ENCODE measurements at places on chromosomes 5 and 9.
A peak's percentile ranks its signal among the peaks of the same experiment; 100 is the strongest.

DNA sequence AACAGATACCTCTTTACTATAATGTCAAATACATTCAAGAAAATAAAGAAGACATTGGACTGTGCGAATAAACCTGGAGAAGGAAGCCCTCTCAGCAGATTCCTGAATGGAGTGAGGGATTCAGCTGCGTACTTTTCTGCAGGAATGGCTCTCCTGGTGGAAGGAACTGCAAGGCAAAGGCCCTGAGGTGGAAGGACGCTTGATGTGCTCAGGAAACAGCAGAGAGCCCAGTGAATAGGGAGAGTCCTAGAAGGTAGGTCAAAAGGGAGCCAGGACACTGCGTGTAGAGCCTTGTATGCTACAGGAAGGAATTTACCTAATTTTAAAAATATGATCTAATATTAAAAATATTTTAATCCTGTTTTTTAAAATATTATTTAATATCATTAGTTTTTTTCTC lies 68.5 kb upstream of the TTC23L start:
- no peak for DNase-seq

DNA sequence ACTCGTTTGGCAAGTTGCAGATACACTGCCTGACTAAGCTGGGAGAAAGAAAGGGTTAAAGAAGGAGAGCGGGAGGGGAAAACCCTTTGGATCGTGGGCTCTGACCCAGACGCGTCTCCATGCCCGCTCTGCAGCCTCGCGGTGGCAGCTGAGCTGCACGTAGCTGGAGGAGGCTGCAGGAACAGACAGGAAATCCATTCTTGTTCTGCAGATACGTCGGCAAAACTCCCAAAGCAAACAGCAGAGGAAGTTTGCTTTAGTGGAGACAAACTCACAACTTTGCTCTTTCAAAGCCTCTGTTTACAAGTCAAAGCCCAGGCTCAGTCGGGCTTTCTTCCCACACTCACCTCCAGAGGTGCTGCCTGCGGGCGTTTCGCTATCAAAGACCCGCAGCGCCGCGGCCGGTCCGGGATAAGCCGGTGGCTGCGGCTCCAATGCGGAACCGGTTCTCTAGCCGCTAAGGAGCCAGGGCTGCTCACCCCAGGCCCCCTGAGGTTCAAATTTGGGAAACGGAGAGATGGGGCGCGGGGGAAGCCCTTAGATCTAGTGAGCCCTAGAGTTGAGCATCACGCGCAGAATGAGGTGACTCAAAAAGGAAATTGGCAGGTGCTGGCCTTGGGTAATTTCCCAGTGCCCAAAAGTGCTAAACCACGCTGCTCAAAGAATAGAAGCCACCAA lies 60.7 kb downstream of the MAT2B start:
- DNase-seq, result peak; percentile 17

- no peak for DNase-seq
These were observed 71.9 kb upstream of the SLCO6A1 start for GRCh38 chr5:102570747-102571146.

- DNase-seq, result no peak
These were observed 32.7 kb downstream of the MORN5 start for GRCh38 chr9:122192261-122192875.

GRCh38 chr9:72649127-72649442 lies 127.7 kb downstream of the TMC1 start:
- DNase-seq, result no peak

DNA sequence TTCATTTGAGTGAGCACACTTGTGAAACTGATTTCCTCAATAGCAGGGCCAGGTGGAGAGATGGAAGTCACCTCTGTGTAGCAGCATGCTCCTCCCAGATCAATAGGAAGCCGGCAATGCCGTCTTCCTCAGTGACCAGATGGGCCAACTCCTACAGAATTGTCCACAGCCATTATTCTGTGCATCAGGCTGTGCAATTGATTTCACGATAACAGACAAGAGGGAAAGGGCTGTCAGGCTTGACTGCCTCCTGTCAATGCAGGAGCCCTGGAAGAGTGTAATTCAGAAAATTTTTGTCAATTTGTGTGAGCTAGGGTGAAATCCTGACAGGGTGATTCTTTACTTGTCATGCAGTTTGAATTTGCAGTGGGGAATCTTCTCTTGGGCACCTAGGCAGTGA lies 838.4 kb upstream of the NUDT12 start:
- DNase-seq, result no peak

DNA sequence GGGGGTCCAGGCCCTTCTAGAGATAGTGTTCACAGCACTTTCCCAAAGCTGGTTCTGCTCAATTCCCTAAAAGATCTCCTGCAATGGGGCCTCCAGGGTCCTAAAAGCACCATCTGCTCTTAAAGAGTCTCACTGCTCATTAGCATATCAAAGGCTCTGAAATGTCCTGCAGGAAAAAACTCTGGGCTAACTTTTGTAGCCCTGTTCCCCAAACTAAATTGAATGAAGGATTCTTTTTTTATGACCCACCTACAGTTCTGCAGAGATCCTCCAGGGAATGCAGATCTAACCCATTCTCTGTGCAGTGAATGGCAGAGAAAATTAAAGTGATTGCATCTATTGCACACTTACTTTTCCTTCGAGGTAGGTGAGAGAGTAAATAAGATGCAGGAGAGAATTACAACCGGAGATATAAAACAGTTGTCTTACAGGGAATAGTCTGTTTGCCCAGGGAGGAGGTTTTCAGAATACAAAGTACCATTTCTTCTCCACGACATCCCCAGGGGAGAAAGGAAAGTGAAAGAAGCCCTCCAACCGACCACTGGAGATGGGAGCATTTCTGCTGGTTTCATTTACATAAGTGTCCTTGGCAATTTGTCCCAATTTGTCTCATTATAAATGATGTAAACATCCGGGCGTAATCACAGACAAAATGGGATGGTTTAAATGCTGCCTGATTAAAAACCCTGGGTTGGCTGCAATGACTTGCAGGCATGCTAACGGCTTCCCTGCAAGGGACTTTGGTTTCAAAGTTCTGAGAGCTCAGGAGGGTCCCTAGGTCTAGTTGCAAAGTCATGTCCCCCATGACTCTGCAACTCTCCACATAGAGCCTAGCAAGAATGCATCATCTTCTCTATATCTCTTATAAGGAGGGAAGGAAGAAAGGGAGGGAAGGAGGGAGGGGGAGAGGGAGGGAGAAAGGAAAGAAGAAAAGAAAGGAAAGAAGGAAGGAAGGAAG lies 114.0 kb downstream of the KCNIP1 start:
- no peak for DNase-seq

GRCh38 chr5:77824981-77825380 lies 48.8 kb upstream of the TBCA start:
- no peak for DNase-seq

DNA sequence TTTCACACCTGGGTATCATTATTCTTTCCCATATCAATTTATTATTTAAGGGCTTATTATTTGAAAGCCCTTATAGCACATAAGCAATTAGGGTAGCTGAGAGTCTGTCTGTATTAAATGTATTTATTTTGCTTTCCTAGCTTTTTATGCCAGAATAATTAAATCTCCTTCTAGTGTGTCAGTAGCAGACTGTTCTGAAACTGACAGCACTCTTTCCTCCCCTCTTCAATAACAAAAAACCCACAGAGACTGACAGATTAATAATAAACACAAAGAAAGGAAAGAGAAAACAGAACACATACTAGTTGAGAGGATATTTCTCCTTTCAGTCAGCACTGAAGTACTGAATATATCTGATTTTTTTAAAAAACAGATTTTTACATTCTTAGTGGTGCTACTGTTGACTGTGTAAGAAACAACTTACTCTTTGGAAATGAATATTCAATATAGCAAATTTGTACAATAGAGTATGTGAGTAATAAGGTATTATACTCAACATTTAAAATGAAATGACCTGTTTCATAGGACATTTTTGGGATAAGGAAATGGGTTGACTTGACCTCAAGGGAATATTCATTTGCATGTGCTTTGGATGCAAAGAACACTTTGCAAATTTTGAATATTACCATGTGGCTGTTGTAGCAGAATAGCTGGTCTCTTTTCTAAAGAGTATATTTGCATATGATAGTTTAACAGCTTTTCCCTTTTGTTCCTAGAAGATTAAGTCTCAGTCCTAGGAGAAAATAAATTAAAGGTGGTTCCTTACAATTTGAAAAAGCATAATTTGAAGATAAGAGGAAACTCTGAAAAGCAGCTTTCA lies 208.3 kb downstream of the SPATA31D1 start:
- DNase-seq, result no peak

- DNase-seq, result peak; percentile 35
These were observed 318.2 kb downstream of the SLCO4C1 start for GRCh38 chr5:101977729-101978345.

DNA sequence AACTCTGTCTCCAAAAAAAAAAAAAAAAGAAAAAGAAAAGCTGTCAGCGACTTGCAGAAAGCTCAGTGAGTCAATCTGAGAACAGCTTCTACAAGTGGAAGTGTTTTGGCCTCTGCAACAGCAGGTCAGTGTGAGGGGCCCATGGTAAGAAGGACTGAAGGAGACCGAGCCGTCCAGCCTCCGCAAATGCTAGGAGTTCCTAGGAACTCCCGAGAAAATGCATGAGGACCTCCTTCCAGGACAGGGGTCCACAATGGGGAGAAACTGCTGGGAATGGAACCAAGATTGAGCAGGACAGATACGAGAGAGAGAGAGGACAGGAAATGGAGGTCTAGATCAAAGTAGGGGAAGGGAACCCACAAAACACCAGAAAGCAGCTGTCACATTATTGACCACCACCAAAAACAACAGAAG lies 180.5 kb downstream of the CRB2 start:
- DNase-seq, result no peak

- DNase-seq, result no peak
These were observed 242.9 kb downstream of the FANCC start for GRCh38 chr9:95074632-95075031.

DNA sequence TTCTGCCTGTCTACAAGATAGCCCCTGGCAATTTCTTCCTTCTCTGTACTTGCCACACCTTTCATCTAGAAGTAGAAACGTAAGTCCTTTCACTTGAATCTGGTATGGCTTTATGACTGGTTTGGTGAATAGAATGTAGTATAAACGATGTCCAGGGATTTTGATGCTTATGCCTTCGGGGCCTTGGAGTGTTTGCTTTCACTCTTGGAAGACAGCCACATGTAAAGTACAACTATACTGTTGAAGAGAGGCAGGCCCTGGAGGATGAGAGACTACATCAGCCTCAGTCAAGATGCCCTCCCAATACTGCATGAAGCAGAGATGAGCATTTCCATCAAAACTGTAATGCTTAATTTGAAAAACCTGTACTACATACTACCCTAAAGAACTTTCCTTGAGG lies 553.8 kb upstream of the C9orf72 start:
- DNase-seq, result no peak

- DNase-seq, result no peak
These were observed 319.8 kb downstream of the HCN1 start for GRCh38 chr5:45376417-45376816.

DNA sequence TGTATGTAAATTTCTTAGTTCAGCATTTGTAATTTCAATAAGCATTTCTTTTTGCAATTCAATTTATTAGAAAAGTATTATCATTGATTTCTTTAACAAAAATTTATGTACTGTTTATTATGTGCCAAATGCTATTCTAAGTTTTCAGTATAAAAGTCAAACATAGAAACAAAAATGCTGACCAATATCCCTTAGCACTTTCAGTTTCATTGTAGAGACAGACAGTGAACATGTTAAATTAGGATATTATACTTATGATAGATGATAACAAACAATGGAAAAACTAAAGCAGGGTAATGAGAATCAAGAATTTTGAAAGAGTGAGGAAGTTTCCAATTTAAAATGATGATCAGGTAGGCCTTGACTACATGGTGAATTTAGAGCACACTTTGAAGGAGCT lies 1106.0 kb downstream of the TAF11L14 start:
- DNase-seq, result no peak

- peak; percentile 26 for DNase-seq
These were observed 35.3 kb upstream of the JMY start for GRCh38 chr5:79200573-79201183.

- no peak for DNase-seq
These were observed 72.5 kb downstream of the ACER2 start for GRCh38 chr9:19481121-19481870.

GRCh38 chr5:32241034-32241783 lies 67.1 kb upstream of the GOLPH3 start:
- no peak for DNase-seq

DNA sequence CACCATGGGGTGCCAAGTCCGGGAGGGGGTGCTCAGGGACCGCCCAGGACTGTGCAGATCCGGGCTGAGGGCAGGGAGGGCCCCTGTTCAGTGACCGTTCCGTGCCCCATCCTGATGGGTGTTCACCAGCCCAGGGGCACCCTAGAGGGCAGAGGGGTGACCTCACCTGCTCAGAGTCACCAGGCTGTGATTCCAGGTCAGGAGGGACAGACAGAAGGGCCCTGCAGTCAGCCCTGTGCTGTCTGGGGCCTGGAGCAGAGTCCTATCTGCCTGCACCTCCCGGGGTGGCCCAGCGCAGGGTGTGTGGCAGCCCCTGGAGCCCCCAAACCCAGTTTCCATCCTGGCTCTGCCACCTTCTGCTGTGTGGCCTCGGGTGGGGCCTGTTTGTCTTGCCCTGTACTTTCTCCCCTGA lies 241.9 kb downstream of the PBX3 start:
- no peak for DNase-seq

DNA sequence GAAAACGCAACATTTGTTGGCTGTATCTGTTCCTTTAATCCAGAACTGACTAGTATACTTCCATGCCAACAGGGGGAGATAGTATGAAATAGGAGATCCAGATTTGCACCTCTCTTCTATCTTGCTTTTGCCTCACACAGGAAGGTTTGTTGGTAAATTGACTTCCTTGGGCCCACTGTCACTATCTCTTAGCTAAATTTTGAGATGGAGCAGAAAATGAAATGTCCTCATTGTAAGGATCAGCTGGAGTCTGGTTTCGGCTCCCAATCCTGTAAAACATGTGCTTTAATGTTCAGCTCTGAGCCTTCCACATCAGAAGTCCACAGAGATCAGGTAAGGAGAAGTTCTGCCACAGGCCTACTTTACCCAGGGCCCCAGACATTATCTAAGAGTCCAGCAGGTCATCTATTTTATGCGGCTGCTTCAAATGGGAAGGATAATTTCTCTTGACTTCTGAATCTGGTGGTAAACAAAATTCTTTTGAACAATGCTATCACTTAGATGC lies 176.8 kb downstream of the FER start:
- no peak for DNase-seq

GRCh38 chr9:21711504-21711903 lies 90.9 kb upstream of the MTAP start:
- DNase-seq, result no peak

- no peak for DNase-seq
These were observed 46.1 kb downstream of the SLC25A46 start for GRCh38 chr5:110784901-110785300.

GRCh38 chr5:135391869-135392255 lies 7.2 kb downstream of the MACROH2A1 start:
- DNase-seq, result no peak

GRCh38 chr5:160092960-160093707 lies 26.1 kb downstream of the PWWP2A start:
- no peak for DNase-seq

DNA sequence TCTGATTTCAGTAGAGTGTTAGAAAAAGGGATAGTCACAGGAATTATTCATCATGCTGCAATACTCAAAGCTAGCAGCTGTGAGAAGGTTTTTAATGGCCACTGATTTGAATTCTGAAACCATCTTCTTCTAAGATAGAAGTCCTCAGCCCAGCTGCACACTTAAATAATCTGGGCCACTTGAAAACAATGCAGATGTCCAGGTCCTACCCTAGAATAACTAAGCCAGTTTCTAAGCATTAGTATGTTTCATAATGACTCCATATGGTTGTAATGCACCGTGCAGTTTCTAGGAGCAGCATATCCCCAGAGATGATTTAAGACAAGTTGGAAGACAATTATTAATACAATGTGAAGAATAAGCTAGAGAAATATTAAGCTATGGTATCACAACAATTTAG lies 159.9 kb upstream of the FBXL17 start:
- no peak for DNase-seq

- DNase-seq, result no peak
These were observed 8.6 kb downstream of the BRD3 start for GRCh38 chr9:134059188-134059641.

Measured in lung microvascular endothelial cell (primary cell).